Mesothelial cell of epicardium (in vitro differentiated cells): ENCODE measurements at places on chromosomes 2 and 18.

DNA sequence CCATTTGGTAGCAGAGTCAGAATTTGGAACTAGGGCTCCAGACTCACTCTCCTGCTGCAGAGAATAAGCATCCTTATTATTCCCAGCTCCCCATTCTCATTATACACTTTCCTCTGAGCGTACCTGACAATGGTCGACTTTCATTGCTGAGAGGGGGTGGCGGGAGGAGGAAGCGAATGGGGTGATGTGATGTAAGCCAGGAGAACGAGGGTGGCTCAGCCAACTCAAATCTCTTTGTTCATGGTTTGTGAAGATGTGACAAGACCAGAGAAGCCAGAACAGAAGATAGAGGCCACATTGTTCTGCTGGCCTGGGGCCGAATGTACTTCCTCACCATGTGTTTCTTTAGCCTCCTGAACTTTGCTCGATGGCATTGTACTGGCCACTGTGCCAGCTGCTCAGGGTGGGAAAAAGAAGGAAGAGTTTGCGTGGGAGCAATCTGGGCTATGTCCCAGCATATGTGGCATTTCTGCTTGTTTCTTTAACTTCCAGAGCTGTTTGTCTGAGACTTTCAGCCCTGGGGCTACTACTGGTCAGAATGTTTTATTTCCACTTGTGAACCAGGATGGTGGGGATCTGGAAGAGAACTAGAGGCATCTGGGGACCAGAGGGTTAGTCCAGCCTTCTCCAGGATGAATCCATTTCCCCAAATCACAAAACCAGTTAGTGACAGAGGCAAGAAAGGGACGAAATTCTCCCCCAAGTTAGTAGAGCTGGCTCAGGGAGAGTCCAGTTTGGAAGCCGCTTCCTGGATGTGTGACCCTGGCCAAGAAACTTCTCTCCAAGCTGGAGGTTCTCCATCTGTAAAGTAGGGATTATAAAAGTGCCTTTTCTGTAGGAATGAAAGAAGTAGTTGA, 62.6 kb downstream of the MOGAT1 start:
- no peak for DNase-seq

GRCh38 chr2:108565778-108566375, 31.6 kb downstream of the LIMS1 start:
- no peak for DNase-seq

- DNase-seq, result no peak
Observed at GRCh38 chr2:218395456-218395825, 4.2 kb upstream of the CTDSP1 start.

DNA sequence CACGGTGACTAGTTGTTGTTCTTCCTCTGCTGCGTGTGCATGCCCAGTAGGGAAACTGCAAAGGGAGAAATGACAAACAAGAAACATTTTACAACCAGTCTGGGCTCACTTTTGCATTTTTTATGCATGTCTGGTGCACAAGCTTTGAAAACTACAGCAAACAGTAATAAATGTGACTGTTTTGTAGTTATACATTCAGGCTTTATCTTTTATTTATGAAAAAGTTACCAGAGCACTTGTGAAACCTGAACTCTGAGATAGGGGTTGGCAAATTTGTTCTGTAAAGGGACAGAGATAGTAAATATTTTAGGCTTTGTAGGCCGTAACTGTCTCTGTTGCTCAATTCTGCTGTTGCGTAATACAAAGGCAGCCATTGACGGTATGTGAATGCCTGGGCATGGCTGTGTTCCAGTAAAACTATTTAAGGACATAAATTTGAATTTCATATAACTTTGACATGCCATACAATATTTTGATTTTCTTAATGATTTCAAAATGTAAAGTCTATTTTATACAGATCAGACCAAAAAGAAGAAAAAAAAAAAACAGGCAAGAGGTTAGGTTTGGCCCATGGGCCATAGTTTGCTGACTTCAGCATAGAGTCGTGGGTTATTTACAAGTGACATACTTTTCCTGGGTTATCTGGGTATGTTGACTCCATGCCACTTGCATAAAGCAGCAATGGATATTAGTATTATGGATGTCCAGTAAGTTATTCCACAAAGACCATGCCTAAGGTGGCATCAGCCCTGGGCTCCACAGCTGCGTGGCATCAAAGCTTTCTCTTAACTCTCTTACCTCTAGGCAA, 53.6 kb upstream of the EML6 start:
- no peak for DNase-seq

DNA sequence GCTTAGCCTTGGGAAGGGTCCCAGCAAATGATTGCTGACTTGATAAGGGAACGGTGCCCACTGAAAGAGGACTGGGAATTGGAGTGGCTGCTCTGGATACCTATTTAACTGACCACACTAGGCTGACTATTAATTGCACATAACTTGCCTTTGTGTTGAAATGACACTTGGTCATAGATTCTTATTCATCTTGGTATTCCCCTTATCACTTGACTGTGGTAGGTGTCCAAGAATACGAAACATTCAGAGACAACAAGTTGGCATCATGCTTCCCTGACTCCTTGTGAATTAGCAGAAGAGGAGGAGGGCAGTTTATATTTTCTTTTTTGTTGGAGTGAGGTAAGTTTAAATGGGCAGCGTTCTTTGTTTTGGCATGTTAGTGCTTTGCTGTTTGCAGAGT, 13.4 kb downstream of the FMNL2 start:
- no peak for DNase-seq

DNA sequence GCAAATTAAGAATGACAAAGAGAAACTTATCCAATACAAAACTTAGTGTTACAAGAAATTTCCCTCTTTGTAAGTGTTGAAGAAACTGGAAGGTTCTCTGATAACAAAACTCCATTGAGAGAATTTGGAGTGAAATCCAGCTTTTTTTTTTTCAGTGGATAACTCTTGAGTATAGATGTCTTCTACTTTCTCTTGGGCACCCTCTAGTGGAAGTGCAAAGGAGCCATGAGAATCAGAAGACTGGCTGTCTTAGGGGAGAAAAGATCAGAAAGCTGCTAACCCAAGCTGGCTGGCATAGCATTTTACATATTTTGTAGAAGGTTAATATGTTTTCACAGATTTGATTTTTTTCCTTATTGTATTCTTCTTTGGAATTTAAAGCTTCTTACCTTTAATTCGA, 138.8 kb upstream of the SATB2 start:
- DNase-seq, result no peak

GRCh38 chr2:162028511-162028910, 45.5 kb downstream of the DPP4 start:
- DNase-seq, result no peak
